Mammary epithelial cell (primary cell): ENCODE measurements at places on chromosomes 11 and 22.
A peak's percentile ranks its signal among the peaks of the same experiment; 100 is the strongest.

- DNase-seq: no peak
These were observed 50.3 kb downstream of the NAT10 start for GRCh38 chr11:34155757-34156062.

GRCh38 chr11:1916132-1916985 is 3.1 kb upstream of the TNNT3 start:
- no peak for DNase-seq

DNA sequence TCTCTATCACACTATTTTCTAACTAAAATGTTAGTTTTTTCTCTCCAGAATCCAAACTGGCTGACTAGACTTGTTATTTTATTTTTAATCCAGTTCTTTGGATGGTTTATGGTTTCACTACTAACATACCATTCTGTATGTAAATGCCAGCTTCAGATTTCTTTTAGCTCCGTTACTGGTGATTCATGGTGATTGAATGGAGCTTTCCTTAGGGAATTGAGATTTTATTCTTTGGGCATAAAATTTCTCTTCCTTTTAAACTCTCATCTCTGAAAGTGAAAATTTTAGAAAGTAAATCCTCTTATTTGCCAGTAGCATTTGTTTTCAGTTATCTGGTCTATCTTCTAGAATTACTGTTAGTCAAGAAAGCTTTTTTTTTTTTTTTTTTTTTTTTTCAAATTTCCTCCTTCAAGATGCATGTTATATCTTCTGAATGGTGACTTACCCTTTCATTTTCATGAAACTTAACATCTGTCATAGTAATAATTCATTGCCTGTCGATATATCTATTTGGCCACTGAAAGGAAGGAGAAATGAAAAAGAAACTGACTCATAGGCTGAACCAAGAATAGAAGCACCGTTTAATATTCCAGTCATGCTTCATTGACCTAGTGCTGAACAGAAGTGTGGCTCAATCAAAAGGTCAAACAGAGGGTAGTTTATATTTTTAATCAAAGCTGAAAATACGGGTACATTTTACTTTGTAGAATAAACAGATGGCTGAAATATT is 6.4 kb downstream of the ENDOD1 start:
- DNase-seq: peak; percentile 41

DNA sequence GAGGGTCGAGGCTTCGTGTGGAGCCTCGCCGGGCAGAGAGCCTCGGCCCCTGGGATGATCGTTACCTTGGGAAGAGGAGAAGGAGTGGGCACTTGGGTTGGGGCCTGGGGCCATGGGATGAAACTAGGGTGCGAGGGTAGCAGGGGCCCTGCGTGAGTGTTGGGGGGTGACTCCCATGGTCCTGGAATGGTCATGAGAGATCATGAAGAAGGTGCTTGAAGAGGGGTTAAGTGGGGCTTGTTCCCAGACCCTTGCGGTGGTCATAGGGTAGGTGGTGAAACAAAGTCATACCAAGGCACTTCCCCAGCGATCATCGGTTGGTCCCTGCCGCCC is 284 bp downstream of the CCS start:
- DNase-seq: no peak

- DNase-seq: no peak
These were observed 183.9 kb downstream of the DBX1 start for GRCh38 chr11:19976281-19976941.

- DNase-seq: peak; percentile 96
These were observed 17.1 kb downstream of the MAFF start for GRCh38 chr22:38218661-38219622.
